Large intestine (tissue), 12 donors: ENCODE measurements at places on chromosomes 2 and 18. TPM values are rescaled to one million over a fixed set of nuclear protein-coding genes. Genes with fewer than 3 reads are reported as not detected.

- no peak for DNase-seq
Measured at GRCh38 chr2:219983836-219984235, 356.4 kb downstream of the SLC4A3 start.

GRCh38 chr2:240465765-240466578, 30.5 kb downstream of the GPC1 start:
- no peak for DNase-seq

DNA sequence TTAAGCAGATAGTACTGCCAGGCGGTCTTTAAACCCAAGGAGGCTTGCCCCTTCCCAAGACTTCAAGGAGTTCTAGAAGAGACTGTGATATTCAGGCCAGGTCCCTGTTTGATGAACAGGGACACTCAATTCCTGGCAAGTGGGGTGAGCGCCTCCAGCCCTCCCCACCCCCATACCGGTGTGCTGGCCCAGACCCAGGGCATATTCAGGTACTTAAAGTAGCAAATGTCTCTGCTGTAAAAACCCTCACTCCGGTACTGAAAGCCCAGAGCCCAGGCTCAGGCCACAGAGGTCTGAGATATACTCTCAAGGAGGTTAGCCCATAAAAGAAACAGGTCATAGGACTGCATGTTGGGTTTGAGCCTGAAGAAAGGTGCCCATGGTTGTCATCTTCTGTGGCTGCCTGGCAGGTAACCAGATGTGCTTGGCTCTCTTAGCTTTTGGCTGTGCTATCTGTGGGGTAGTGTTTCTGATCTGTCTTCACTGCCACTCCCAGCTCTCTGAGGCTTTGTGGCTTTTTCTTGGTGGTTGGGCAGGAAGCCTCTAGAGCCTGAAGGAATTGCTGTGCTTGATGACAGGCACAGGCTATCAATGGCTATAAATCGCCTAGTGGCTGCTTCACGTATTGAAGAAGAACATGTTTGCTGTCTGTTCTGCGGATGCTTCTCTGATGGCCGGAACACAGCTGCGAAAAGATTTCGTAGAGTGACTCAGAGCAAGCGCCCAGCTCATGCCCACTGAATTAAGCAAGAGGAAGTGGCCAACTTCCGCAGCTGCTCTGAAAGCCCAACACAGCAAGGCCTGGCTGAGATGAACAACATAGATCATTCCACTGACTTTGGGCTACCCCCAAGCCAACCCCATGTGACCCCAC, 63.3 kb upstream of the ALPP start:
- DNase-seq = no peak

- no peak for DNase-seq
Measured at GRCh38 chr2:5410991-5411700, 281.0 kb upstream of the SOX11 start.

The ACTR1B gene
- polyA plus RNA-seq = 51.3 TPM

The MEP1B gene
- polyA plus RNA-seq = 0.45 TPM

The KCNS3 gene
- 7.8 TPM for polyA plus RNA-seq

The MC5R gene
- 0.66 TPM for polyA plus RNA-seq

The MYL12B gene
- 408 TPM for polyA plus RNA-seq

GRCh38 chr2:171410101-171410500, 23.7 kb downstream of the METTL8 start:
- no peak for DNase-seq

The MALL gene
- polyA plus RNA-seq = 147 TPM

GRCh38 chr18:34493099-34493544, 217.0 kb upstream of the DTNA start:
- DNase-seq = peak; percentile 89

The APOB gene
- 863 TPM for polyA plus RNA-seq

- no peak for DNase-seq
Measured at GRCh38 chr2:46435796-46436360, 43.5 kb upstream of the TMEM247 start.

DNA sequence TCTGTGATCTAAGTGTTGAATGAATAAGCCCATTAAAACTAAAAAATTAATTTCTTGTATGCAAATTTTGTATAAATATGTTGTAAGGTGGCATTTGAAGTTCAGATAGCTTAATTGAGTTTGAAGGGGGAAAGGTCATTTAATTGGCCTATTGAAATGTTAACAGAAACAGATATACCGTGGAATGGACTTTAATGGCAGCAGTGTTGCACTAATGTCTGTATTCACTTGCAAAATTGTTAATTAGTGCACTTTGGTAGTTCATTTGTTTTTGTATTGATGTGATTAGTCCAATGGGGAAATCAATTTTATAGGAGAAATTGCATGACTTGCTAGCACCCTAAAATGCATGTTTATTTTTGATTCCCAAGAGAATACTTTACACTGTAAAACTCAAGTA, 41.8 kb upstream of the OTX1 start:
- no peak for DNase-seq

The TMEM200C gene
- polyA plus RNA-seq = 0.52 TPM

The CNTNAP5 gene
- polyA plus RNA-seq = 2.2 TPM

DNA sequence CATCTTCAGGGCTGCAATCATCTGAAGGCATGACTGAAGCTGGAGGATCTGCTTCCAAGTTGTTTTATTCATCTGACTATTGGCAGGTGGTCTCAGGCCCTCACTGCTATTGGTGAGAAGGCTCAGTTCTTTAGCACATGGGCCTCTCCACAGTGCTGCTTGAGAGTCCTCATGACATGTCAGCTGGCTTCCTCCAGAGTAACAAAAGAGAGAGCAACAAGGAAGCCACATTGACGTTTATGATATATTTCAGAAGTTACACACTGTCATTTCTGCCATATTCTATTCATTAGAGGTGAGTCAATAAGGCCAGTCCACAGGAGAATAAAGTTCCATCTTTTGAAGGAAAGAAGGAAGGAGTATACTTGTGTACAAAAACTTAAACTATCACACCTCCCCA, 7.9 kb upstream of the SIGLEC15 start:
- no peak for DNase-seq

GRCh38 chr2:3670376-3670775, 12.4 kb downstream of the ALLC start:
- DNase-seq = no peak

DNA sequence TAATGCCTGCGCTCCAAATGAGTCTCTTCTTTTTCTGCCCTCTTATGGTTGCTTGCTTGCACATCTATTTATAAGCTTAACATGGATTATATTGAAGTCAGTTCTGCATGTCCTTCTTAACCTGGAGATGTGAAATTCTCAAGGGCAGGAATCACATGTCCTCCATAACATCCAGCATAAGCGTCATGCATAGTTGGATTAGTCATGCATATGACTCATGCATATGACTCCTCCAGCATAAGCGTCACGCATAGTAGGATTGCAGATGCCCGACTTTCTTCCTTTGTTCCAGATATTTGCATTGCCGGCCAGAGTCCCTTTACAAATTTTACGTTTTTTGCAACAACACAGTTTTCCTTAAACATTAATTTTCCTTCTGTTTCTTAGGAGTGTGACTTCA, 308.6 kb downstream of the TGIF1 start:
- no peak for DNase-seq

DNA sequence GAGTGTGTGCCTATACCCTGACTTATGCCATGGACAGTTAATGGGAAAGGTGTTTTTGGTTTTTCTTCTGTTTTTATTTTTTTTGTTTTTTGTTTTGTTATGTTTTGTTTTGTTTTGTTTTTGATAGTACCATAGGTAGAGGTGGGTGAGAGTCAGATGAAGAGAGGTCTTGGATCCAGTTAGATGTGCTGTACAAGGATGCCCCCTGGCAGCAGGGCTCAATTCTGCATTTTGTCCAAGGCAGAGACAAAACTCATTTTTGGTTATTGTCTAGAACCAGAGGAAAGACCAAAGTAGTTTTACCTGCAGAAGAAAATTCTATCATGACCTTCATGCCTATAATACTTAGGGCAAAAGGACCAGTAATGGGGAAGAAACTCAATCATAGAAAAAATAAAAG, 48.5 kb downstream of the SLC5A7 start:
- DNase-seq = no peak

- no peak for DNase-seq
Measured at GRCh38 chr18:3794537-3795348, 344.8 kb downstream of the TGIF1 start.

The DLGAP1 gene
- polyA plus RNA-seq = 0.69 TPM

The ABCG8 gene
- polyA plus RNA-seq = 24.3 TPM

DNA sequence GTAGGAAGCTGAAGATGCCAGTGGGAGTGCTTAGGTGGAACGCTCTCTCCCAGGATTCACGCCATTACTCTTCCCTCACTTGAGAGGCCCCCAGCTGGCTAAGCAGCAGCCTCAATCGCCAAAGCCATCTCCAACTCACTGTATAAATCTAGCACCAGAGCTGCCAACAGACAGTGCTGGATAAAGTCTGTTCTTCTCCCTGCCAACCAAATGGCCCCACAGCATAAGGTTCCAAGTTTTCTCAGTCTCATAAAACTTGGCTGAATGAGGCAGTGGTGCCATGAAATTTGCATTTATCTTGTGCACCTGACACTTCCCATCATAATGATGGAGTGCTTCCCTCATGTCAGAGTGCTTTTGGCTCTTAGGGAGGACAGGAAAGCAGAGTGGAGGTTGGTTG, 428.2 kb upstream of the ETAA1 start:
- no peak for DNase-seq
